ENCODE measurements at places on chromosomes 3 and 15. TPM values are rescaled to one million over a fixed set of nuclear protein-coding genes. Genes with fewer than 3 reads are reported as not detected.

Gene PLA1A
- 0.85 TPM for total RNA-seq

Gene PPM1L
- total RNA-seq: 17.8 TPM

Gene PLA2G4B
- total RNA-seq: 15.3 TPM

Gene MINAR1
- total RNA-seq: 1.7 TPM

Gene TRAIP
- 3.2 TPM for total RNA-seq

Gene IMPG2
- 0.35 TPM for total RNA-seq

Gene PARP6
- total RNA-seq: 70.2 TPM

Gene NR2E3
- total RNA-seq: 1.3 TPM

Gene ERICH6
- total RNA-seq: not detected

Gene KIF23
- total RNA-seq: 9.1 TPM

Gene LDHAL6B
- not detected for total RNA-seq

Gene PTPRG
- 33.5 TPM for total RNA-seq

Gene ATG7
- total RNA-seq: 74.9 TPM

Gene MBD4
- 45.3 TPM for total RNA-seq

Gene PLXNB1
- total RNA-seq: 300 TPM

Gene PRICKLE2
- total RNA-seq: 3.5 TPM

Gene IL16
- total RNA-seq: 6.3 TPM

Gene TRPM1
- total RNA-seq: not detected

Gene SLC12A1
- not detected for total RNA-seq

Data from Peyer's patch (tissue), 4 donors.